ENCODE measurements at places on chromosomes 11 and 22. TPM values are rescaled to one million over a fixed set of nuclear protein-coding genes. Genes with fewer than 3 reads are reported as not detected.

- no peak for DNase-seq
Observed at GRCh38 chr11:86988351-86988881, 33.2 kb upstream of the FZD4 start.

DNA sequence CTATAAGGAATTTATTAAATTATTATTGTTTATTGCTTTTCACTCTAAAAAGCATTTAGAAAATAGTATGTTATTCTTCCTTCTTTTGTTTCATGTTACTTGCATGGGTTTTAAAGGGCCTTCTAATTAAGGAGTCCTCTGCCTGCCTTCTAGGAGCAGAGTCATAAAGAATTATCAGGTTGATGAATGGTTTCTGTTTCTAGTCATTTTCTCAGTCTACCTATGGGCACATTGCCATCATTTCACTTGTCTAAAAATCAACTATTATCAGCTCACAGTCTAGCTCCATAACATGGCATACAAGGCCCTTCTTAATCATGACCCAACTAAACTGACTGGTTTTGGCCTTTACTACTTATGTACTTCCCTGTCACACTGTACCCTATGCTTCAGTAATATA, 16.2 kb downstream of the DYNC2H1 start:
- DNase-seq = no peak

- no peak for DNase-seq
Observed at GRCh38 chr11:122085264-122085663, 30.8 kb downstream of the BLID start.

DNA sequence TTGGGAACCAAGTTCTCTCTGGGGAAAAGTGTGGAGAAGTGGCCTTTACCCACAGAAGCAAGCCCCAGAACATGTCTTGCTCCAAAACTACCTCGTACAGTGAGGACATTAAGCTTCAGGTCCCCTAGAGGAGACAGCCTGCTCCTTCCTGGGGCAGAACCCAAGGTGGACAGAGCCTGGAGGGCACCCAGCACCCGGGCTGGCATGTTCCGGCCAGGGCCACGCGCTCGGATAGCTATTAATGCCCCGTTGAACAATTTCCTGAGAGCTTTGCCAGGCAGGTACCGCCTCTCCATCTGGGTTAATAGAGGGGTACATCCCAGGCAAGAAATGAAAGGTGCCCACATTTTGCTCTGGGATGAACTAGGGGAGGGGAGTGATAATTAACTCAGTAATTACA, 169.0 kb upstream of the GRK3 start:
- no peak for DNase-seq

- DNase-seq = no peak
Observed at GRCh38 chr11:17580271-17580670, 33.2 kb downstream of the OTOG start.

- DNase-seq = no peak
Observed at GRCh38 chr22:19886605-19887255, 32.1 kb upstream of the GNB1L start.

DNA sequence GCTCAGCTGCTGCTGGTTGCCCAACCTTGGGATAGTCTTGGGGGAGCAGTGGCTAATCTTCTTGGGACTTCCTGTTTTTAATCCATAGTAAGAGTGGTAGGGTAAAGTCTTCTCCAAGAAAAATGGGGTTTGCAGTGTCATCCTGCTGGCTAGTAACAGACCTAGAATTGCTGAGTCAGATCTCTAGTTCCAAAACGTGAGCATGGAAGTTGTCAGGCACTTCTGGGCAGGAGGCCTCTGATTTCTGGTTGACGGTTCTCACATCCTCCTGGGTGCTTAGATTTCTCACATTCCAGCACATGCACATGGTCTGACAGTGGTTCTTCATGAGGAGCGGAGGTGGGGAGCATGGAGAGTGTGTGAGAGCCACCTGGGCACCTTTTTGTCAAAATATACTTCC, 410.0 kb downstream of the OPCML start:
- no peak for DNase-seq

Gene NRIP3
- 4.4 TPM for total RNA-seq
